ENCODE measurements at places on chromosomes 1 and 21. TPM values are rescaled to one million over a fixed set of nuclear protein-coding genes. Genes with fewer than 3 reads are reported as not detected.

DNA sequence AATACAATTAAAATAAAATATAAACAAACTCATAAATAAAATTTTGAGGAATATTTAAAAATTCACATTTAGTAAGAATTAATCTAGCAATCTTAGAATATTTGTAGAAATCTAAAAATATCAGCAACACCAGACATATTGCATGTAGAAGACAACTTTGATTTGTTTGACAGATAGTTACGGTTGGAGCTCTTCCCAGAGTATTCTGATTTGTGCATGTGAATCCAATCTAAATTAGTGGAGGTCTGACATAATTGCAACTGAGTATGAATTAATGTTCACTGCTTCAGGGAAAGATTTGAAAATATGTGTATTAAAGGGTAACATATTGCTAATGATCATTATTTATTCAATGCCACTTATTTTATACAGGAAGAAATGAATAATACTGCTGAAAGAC lies 1546.2 kb downstream of the BRINP3 start:
- no peak for DNase-seq

The UTS2 gene
- polyA plus RNA-seq = not detected

DNA sequence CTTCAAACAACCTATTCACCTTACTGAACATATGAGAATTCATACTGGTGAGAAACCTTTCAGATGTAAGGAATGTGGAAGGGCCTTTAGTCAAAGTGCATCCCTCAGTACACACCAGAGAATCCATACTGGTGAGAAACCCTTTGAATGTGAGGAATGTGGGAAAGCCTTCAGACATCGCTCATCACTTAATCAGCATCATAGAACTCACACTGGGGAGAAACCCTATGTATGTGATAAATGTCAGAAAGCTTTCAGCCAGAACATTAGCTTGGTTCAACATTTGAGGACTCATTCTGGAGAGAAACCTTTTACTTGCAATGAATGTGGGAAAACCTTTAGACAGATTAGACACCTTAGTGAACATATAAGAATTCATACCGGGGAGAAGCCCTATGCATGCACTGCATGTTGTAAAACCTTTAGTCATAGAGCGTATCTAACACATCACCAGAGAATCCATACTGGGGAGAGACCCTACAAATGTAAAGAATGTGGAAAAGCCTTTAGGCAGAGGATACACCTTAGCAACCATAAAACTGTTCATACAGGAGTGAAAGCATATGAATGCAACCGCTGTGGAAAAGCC lies 13.2 kb upstream of the EXO5 start:
- DNase-seq = no peak

The ASPM gene
- 5.3 TPM for polyA plus RNA-seq

GRCh38 chr1:176567190-176567794 lies 104.3 kb downstream of the PAPPA2 start:
- no peak for DNase-seq

DNA sequence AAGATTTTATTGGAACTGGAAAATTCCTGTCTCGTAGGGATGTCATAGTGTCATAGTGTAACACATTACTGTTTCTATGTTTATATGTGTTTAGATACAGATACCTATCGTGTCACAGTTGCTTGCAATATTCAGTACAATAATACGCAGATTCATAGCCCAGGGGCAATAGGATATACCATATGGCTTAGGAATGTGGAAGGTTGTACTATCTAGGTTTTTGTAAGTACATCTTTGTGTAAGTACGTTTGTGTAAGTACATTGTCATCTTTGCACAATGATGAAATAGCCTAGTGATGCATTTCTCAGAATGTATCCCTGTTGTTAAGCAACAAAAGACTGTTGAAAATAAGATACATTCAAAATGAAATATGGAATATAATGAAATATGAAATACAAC lies 68.9 kb downstream of the CAMTA1 start:
- DNase-seq = no peak

GRCh38 chr1:2475571-2475970 lies 518 bp upstream of the PLCH2 start:
- DNase-seq = no peak

The WNT2B gene
- 0.92 TPM for polyA plus RNA-seq

The ADGRL2 gene
- polyA plus RNA-seq = 78.3 TPM

Measured in endothelial cell of umbilical vein (primary cell).